Stimulated activated naive CD8-positive, alpha-beta T cell treated with anti-CD3 and anti-CD28 coated beads, Interleukin-15, amount 100 ng/mL, for 72 hours (primary cell): ENCODE measurements at places on chromosomes 11 and 22.

- no peak for DNase-seq
These were observed 10.6 kb downstream of the MMP20 start for GRCh38 chr11:102614485-102614884.

GRCh38 chr11:122523846-122524805 is 131.4 kb upstream of the UBASH3B start:
- no peak for DNase-seq

DNA sequence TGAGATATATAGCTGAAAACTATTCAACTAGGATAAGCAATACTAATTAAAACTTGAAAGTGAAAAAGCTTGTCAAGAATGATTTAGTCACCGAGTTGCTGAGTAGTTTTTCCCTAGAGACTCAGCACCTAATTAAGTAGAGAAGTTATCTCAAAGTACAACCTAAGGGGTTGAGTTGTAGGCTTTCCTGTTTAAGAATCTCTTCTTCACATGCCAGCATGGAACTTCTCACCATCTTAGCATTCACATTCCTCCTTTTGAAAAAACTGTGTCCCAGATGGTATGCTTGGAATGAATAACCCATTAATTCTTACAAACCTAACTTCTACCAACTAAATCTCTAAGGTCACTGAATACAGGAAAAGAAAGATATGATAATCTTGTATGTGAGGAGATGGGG is 303.3 kb upstream of the ZC3H12C start:
- no peak for DNase-seq

GRCh38 chr11:8613036-8613435 is 19.0 kb upstream of the STK33 start:
- no peak for DNase-seq
